Urinary bladder (tissue), 4 donors: ENCODE measurements at places on chromosomes 7 and 10. TPM values are rescaled to one million over a fixed set of nuclear protein-coding genes. Genes with fewer than 3 reads are reported as not detected.
A peak's percentile ranks its signal among the peaks of the same experiment; 100 is the strongest.

The IFIT2 gene
- 18.7 TPM for total RNA-seq

The PTN gene
- 91.1 TPM for total RNA-seq

The PNLIPRP2 gene
- not detected for total RNA-seq

The EBLN1 gene
- not detected for total RNA-seq

The CNOT4 gene
- total RNA-seq: 36.1 TPM

The DKK1 gene
- total RNA-seq: 4.6 TPM

The CAMK1D gene
- total RNA-seq: 7.6 TPM

The ATOH7 gene
- total RNA-seq: not detected

The LIPJ gene
- total RNA-seq: 0.26 TPM

GRCh38 chr7:146355216-146355615 lies 238.6 kb downstream of the CNTNAP2 start:
- DNase-seq: no peak

DNA sequence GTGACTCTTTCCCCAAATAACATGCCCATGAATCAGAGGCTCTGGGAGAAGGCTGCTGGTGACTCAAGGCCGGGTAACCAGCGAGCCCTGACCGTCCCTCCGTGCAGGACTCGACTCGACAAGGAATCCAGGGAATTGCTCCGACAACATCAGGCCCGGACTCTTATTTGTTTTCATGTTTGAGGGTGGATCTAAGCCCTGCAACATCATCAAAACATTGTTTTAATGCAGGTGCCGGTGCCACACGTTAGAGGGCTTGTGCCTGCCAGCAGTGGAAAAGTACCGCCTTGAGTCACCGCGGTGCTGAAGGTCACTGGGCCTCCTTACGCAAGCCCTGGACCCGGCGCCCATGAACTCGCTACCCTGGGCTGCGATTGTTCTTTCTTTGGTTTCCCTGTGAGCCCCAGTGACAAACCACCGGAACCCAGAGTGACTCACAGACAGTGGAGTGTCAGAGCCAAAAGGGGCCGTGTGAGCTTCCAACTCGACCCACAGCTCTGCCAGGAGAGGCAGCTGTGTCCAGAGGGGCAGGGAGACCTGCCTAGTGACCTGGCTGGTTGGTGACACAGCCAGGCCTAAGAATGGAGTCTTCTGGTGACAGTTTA lies 139.4 kb upstream of the SHH start:
- peak; percentile 75 for DNase-seq

GRCh38 chr10:63666836-63667383 lies 145.7 kb downstream of the REEP3 start:
- DNase-seq: no peak

GRCh38 chr7:5404421-5404826 lies 19.2 kb downstream of the TNRC18 start:
- DNase-seq: no peak

DNA sequence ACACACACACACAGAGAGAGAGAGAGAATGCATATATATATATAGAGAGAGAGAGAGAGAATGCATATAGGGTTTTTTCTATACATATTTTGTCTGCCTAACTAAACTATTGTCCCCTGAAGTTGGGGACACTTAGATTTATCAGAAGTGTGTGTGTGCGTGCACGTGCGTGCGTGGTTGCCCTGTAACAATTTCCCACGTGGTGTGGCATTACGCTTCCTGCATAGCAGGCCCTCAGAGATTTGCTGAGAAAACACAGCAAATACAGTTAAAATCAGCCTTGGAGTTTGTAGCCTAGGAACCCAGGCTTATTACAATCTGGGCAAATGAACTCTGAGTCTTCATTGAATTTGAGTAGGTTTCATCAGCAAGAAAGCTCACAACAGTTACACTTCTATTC lies 14.7 kb downstream of the RNF32 start:
- no peak for DNase-seq

DNA sequence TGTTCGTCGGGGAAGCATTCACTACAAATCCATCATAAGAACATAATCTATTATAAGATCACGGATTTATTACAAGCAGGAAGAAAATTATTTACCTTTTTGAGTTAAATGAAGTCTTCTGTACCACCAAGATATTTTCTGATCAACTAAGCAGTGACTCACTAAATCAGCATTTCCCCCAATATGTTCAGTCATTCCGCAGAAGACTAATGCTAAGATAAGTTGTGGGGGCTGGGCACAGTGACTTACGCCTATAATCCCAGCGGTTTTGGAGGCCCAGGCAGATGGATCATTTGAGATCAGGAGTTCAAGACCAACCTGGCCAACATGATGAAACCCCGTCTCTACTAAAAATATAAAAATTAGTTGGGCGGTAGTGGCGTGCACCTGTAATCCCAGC lies 144.2 kb upstream of the EGR2 start:
- DNase-seq: no peak

DNA sequence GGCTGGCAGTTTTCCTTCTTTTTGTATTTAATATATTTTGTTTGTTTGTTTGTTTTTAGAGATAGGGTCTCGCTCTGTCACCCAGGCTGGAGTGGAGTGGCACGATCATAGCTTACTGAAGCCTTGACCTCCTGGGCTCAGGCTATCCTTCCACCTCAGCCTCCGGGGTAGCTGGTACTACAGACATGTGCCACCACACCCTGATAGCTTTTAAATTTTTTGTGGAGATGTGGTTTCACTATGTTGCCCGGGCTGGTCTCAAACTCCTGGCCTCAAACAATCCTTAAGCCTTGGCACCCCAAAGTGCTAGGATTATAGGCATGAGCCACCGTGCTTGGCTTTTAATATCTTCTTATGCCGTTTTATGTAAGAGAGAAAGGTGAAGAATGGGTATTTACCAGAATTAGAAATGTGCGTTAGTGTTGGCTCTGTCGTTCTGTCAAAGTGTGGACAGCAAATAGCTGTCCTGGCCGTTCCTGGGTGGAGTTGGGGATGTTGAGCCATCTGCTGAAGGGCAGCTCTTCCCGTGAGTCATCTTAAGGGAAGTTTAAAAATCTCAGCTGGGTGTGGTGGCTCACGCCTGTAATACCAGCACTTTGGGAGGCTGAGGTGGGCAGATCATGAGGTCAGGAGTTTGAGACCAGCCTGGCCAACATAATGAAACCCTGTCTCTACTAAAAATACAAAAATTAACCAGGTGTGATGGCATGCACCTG lies 14.8 kb downstream of the OGDH start:
- no peak for DNase-seq

DNA sequence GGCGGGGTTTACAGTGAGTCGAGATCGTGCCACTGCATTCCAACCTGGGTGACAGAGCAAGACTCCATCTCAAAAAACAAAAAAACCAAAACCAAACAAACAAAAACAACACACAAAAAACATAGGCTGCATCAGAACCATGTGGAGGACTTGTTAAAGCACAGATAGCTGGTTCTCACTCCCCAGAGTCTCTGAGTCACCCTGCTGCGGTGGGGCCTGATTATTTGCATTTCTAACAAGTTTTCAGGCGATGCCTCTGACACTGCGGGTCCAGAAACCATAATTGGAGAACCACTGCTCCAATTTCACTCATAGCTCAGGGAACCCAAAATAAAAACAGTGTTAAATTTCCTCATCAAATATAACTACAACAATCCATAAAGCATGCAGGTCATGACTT lies 816.7 kb downstream of the MAGI2 start:
- DNase-seq: no peak

DNA sequence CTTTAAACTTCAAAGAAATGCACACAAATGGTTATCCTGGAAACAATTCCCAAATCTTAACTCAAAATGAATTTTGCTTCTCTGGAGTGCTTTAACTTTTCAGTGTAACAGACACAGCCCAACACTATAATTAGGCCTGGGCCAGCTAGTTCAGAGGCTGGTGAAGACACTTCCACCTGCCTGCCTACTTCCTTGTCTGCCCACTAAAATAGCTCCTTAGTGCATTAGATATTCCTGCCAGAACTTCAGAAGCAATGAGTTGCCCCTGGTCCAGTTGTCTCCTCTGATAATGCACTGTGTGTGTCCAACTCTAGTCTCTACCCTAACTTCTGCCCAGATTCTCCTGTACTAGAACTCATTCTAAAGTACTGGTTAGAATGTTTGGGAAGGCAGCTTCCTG lies 150.9 kb upstream of the PRSS58 start:
- DNase-seq: no peak

DNA sequence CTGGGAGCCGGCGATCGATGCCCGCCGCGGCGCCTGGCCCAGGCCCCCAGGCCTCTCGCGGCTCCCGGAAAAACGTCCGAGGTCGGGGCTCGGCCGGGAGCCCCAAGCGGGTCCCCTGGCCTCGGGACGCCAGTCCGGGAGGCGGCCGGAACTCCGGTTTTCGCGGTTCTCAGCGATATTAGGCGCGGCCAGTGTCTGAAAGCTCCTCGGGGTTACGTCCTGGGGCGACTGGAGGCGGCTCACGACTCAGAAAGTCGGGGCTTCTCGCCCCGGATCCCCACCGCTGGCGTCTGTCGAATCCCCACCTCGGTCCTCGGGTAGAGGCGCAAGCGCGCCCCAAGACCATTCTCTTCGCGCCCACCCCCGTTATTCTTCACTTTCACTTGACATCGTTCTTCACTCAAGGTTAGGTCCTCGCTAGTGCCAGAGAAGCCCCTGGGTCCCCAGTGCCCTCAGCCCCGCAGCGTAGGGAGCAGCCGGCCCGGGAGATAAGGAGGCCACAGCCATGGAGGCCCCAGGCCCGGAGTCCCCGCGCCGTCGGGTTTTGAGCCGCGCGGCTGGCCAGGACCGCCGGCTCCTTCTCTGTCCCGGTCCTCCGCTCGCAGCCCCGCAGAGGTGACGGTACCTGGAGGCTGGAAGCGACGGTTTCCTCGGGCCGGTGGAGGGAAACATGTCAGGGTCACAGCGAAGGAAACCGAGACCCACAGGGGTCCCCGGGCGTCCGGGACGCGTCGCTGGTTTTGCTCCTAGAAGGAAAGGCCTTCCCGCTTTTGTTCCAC lies 35.2 kb upstream of the EBLN1 start:
- DNase-seq: no peak

GRCh38 chr10:125482108-125482507 lies 200.9 kb downstream of the TEX36 start:
- no peak for DNase-seq

GRCh38 chr10:62001898-62002297 lies 100.4 kb downstream of the ARID5B start:
- DNase-seq: no peak

DNA sequence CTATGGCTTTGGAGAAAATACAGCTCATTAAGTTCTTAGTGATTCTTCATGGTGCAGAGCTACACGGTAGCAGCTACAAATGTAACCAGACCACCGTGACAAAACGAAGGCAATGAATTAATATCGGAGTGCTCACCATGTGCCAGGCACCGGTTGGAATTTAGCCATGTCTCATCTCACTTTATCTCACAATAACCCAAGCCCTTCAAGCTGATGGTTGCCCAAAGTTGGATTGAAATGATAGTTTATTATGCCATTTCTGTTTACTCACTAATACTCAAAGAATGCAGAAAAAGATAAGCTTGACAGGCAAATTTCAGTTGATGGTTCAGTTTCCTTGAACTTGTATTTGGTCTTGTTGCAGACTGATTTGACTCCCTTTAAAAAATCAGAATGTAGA lies 312.6 kb downstream of the SKIDA1 start:
- DNase-seq: no peak

- DNase-seq: no peak
Observed at GRCh38 chr7:7271094-7271874, 88.9 kb downstream of the C1GALT1 start.

DNA sequence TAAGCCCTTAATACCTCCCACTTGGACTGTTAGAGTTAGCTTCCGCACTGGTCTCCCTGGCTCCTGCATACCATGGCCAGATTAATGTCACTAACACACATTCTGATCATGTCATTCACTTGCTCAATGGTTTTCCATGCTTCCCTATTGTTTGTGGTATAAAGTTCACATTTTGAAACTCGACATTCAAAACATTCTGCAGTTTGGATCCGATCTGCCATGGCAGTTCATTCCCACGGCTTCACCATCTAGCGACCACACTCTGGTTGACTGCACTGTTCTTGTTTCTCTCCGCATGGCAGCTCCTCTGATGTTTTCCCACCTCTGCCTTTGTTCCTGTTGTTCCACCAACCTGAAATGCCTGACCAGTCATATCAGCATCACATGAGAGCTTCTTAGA lies 87.4 kb upstream of the WAC start:
- no peak for DNase-seq

DNA sequence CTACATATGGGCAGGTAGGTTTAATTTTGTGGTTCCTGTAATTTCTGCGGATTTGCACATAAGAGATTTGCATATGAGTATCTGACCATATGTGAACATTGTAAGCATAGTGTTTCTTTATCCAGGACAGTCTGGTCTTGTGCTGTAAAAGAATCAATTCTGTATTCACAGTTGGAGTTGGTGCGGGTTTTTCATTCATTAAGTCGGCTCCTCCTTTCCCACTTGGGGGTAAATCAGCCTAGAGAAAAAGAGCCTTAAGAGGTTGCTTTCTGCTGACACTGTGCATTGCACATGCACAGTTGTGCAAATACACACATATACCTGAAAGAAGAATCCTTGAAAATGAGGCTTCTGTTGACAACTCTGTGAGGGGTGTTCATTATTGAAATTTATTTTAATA lies 6.1 kb upstream of the CYP26C1 start:
- no peak for DNase-seq

GRCh38 chr10:74432841-74433594 lies 282.0 kb downstream of the ADK start:
- no peak for DNase-seq

- no peak for DNase-seq
Observed at GRCh38 chr10:14173706-14174594, 156.8 kb downstream of the FRMD4A start.

DNA sequence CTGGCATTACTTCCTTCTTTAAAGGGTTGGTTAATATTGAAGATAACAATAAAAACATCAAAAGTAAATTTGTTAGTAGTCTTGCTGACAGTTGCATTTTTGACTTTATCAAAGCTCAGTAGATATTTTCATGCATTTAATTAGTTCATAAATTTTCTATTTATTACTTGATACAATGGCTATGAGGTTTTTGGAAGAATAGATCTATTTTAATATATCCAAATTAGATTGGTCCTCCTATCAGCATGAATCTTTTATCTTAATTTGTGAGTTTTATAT lies 16.4 kb downstream of the COL1A2 start:
- no peak for DNase-seq

DNA sequence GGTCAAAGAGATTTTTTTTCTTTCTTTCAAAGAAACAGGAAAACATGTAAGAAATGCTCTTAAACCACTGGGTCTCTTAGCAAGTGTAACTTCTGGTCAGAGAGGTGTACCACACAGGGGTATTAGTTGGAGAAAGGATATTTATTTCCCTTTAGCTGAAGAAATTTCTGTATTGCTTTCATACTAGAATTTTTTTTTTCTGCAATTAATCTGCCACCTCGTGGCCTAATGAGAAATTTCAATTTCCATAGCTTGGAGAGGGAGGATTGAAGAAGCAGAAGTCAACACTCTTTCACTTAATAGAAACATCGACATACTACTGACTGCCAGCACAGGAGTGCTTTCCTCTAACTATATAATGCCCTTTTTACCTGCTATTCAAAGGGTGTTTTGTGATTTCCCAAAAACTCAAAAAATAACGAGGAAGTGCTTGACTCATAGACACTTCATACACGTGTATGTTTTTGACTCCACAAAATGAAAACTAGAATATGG lies 177.6 kb upstream of the NAMPT start:
- no peak for DNase-seq
